ENCODE measurements at places on chromosomes 2 and 18.

DNA sequence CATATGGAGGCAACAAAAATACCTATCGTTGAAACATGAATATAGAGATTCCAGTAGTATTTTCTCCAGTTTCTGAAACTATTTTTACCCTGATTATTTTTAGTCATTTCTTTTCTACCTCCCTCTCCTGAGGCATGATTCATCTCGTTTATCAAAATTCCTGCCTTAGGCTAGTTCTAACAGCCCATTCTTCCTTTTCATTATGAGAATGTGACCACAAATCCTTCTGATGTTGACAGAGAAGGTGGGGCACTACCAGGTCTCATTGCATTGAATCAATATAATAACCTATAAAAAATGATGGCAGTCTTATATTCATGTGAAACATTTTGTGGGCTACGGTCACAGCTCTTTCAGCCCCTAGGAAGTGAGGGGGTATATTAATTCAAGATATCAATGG, 406.5 kb upstream of the UBE2E3 start:
- no peak for DNase-seq

DNA sequence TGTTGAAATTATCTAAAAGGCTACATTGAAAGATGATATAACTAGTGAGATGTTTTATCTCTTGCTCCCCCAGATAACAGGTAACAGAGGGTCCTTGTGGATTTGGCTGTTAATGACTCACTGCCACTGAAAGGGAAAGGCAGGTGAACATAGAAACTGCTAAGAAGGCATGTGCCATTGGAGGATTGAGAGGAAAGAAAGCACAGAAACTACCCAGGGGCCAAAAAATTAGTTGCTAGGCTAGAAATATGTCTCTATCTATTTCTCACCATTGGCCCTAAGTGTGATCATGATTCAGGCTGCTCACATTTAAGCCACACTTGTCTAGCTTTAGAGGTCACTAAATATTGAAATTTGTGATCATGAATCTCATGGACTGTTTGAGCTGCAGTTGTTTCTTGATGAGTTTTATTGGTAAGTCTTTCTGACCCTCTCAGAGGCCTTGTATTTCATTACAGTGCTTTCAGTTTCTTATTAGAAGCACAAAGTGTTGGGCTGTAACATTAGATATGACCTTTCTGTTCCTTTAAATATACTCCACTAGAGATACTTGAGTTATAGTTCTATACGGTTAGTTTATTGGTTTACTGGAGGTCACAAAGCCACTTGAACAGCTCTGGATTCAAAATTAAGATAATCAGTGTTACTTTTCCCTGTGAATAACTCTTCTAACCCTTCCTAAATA, 26.2 kb downstream of the NAB1 start:
- DNase-seq = no peak

DNA sequence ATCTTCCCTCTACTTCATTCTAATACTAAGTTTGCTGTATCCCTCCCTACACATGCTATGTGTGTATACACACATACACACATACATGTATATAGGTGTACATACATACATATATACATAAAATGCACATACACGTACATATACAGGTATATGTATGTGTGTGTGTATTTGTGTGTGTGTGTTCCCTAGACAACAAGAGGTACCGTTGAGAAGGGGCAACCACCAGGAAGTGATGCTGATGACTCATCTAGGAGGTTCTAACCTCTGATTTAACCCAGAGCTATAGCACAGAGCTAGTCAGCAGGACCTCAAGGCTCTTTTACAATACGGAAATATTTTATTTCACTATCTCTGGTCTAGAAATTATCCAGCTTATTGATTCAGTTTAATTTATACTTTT, 139.2 kb downstream of the LAMA3 start:
- DNase-seq = no peak

DNA sequence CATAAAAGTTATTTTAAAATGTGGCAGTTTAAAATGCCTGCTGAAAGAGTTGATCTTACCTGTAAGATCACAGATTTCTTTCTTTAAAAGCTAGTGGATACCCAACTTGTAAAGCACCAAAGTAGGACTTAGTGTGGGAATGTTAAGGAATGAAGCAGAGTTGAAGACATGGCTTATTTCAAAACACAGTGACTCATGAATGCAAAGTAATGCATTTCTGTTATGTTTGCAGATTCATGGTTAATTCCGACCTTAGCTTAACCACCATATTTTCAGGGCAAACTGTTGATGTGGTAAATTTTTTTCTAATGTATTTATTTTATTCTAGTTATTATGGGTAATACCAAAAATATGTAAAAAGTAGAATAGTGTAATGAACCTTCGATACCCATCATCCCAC, 206.8 kb upstream of the FOSL2 start:
- no peak for DNase-seq

GRCh38 chr2:21650569-21650968, 526.8 kb downstream of the TDRD15 start:
- DNase-seq = no peak

DNA sequence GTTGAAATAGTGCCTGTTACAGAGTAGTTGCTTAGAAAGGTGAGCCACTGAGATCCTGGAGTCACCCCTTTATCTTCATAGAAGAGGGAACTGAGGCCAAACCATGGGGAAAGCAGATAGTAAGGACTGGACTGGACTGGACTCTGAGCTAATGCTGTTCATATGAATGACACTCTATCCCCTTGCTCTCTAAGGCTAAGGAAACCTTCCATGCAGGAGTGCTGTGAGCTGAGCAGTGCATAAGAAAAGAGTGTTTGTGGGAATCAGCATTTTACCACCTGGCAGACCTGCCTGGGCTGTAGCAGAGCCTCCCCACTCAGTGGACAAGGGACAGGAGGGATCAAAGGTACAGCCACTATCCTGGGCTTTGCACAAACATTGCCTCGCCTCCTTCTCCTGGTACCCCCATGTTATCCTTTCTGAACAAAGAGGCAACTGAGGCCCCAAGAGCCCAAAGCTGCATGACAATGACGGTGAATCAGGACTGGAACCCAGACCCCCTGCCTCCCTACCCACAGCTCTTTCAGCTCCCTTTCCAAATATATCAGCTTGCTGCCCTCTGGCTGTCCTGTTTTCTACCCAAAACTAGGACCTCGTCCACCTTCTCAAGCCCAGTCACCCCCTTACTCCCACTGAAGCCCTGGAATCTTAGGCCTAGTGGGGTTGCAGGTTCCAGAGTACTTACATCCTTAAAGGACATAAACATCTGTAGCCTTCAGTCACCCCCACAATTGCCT, 227.9 kb downstream of the ZBTB7C start:
- DNase-seq = no peak

GRCh38 chr2:221671515-221671914, 99.4 kb upstream of the EPHA4 start:
- no peak for DNase-seq

- DNase-seq = no peak
Measured at GRCh38 chr18:79672490-79673276, 6.9 kb upstream of the CTDP1 start.

DNA sequence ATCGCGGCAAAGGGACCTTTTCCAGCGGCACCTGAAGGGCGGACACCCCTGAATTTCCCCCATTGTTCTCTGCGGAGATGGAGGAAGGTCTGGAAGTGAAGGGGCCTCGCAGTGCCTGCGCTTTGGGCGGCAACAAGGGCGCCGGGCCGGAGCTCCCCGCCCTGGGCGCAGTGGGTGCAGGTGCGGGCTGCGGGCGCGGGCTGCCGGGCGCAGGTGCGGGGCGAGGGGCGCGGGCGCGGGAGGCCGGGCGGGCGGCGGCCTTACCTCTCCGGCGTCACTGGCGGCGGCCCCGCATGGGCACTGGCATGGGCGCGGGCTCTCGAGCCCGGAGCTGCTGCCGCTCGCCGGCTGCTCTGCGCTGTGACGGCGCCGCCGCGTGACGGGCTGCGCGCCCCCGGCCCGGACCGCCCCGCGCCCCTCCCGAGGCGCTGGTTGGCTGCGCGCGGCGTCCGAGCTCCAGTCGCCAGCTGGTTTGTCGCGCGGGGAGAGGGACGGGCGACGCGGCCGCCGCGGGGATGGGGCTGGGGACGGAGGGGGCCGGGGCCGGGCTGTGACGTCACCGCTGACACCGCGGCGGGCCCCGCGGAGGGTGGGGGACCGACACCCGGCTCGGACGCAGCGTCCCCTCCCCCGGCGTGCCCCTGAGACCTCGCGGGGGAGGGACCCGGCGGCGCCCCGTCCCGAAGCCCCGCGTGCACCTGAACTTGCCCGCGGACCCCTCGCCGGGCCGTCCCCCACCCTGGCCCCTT, at the start of gene KIF1A:
Gene KIF1A (minus strand): TSS at position 362 of the 749 bp plus-strand sequence. CDS start 22,467 bp downstream, outside the sequence.
- DNase-seq = no peak

GRCh38 chr2:114022360-114023085, 132.6 kb downstream of the ACTR3 start:
- DNase-seq = no peak

DNA sequence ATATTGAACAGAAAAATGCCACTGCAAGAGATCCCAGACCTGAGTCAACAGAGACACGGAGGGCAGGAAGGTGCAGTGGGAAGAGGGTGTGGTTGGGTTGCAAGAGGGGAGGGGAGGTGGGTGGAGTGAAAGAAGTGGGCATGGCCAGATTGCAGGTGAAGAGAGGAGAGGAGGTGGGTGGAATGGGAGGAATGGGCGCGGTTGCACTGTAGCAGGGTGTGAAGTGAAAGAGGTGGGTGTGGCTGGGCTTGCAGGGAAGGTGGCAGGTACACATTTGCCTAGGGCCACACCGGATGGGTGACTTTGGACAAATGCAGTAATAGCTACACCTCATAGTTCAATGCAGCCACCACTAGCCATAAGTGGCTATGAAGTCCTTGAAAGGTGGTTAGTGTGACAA, 71.1 kb downstream of the DOCK10 start:
- DNase-seq = no peak

DNA sequence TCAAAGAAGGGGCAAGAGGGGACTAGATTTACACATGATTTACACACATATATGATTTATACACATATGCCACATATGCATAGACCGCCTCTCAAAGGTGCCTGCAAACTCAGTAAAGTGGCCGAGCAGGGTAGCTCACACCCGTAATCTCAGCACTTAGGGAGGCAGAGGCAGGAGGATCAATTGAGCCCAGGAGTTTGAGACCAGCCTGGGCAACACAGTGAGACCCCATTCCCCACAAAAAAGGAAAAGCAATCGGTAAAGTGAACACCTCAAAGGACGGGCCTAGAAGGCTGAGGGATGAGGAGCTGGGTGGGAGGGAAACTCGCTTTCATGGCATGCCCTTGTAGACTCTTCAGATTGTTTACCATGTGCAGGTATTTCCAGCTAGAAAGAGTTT, 5.1 kb downstream of the ANKRD39 start:
- DNase-seq = no peak

DNA sequence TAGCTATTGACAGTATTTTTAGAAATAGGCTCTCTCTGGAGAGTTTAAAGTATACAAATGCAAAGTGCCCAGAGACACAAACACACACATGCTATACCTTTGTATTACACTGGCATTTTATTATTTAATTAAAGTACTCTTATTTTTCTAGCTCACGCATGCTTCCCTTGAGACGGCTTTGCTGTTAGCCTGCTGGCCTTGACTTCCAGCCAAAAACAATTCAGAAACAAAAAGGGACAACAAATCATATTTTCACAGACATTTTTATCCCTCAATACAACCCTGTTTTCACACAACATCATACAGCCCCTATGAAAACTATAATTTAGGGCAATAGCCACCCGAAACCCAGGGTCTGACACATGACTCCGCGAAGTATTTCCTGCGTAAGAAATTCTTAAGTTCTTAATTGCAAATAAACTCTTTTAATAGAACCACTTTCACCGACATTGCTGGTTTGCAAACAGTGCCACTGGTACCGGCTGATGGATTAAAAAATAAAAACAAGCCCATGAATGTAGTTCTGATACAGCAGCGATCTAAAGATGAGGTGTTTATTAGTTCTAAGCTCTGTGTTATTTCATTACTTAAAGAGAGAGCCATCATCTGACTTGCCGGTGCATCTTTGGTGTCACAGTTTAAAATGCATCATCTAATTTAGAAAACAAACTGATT, 185.1 kb downstream of the TCF4 start:
- no peak for DNase-seq

DNA sequence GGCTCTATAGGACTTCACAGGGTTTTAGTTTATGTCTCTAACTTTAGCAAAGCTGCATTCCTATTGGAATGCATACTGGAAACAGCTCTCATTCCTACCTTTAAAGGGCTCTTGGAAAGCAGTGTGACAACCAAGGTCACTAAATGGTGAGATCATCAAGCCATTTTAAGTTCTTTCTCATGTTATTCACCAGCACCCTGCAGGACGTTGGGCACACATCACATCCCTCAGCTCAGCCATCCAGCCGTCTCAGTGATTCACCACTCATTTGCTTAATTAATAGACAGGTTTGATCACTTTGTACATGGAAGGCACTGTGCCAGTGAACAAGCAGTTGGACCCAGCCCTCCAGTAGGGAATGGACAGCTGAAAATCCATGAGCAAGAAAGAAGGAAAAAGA, 32.2 kb upstream of the RBM44 start:
- no peak for DNase-seq

DNA sequence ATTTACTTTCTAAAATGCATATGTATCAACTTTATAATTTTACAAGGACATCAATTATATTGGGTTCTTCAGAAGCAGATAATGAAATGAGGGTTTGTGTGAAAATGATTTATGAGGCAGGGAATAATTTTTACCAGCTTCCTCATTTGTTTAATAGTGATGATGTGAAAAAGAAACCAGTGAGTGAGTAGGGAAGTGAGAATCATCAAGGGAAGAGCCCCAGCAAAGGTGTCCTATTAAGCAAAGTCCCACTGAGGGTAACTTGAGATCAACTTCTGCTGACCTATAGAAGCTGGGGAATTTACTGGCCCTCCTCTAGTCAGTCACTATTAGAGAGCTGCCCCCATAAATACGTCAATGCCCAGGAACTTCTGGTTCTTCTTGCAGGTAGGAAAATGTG, 266.8 kb upstream of the LYPD1 start:
- DNase-seq = no peak

DNA sequence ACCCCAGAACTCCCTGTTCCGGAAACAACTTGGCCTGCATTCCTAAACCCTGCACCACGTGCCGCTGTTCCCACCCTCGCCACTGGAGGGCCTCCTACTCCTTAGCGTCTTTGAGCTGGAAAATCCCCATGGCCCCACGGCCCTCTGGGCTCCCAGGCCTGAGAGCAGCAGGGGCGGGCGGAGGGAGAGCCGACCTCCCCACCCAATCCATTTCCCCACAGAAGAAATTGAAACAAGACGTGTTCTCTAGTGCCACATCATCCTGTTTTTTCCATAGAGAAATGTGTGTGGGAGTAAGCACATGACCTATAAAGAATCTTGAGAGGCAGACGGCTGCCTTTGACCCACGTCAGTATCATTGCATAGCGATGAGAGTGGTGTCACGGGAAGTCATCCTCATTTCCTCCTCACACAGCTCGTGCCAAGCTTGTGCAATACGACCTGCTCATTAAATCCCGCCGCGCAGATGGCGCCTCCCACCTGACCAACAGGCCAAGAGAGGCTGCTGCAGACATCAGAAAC, 79.2 kb downstream of the LAMA1 start:
- DNase-seq = no peak

GRCh38 chr2:205776139-205776538, 93.8 kb downstream of the NRP2 start:
- no peak for DNase-seq

All from stimulated activated CD4-positive, alpha-beta T cell treated with anti-CD3 and anti-CD28 coated beads, TNF-alpha, amount 100 ng/mL, for 24 hours (primary cell).